SHP77 treated with DMSO at 0.1 percent for 48 hours (cell line): ENCODE measurements at places on chromosomes 5 and 9.

DNA sequence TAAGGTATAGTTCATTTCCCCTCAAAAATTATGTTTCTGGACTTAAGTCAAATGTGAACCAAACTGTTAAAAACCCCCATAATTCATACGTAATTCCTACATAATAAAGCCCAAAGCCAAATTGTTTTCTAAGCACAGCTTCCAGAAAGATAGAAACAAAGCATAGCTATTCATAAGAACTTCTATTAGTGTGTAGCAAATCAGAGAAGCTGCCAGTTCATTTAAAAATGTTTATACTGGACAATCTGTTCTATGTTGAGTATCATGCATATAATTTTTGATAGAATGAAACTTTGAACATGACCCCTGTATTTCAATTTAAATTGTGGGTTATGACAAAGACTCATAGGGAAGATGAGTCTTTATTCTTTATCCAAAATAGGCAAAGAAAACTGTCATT, 119.0 kb upstream of the TXNDC8 start:
- no peak for DNase-seq

- no peak for DNase-seq
These were observed 6.2 kb upstream of the LIFR start for GRCh38 chr5:38562444-38563210.

DNA sequence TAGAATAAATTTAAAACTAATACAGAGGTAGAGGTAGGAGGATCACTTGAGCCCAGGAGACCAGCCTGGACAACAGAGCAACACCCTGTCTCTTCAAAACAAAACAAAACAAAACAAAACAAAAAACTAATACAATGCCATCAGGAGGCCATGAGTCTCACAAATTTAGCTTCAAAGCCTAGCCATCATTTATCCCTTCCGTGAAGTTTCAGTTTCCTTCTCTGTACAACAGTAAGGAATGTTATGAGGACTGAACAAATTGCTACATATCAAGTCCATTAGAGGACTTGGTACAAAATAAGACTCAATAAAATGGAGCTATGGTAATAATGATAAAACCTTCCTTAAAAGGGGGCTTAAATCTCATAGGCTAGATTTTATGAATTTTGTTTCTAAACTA, 60.8 kb downstream of the MAPKAP1 start:
- no peak for DNase-seq

DNA sequence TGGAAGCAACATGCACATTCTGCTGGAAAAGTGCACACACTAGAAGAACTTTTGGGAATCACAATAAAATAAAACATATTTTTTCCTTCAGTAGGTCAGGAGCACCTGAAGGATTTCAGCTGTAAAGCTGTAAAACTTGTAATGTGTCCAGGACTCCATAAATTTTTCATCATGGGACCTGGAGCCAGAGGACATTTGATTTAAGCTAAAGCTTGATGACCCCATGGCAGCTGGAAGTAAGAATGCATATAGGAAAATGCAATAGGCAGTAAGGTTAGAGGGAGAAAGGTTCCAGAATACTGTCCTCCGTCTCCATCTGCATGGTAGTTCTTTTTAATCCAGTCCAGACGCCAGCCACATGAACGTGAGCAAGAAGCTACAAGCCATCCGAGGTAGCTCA, 166.0 kb downstream of the ADAMTSL1 start:
- DNase-seq: no peak

DNA sequence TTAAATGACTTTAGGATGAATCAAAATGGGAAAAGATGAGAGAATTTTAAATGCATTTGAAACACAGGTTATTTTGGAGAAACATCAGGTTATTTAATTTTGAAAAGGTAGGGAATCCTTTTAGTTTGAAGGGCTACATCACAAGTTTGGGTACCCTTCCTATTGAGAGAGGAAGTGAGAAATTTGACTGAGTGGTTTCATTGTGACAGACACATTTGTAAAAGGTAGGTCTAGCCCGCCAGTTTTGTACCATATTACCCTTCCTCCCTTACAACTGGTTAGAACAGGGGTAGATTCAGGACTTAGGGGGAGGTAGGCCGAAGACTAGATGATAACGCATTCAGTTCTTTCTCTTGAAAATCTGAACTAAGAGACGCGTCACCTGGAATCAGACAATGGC, 464.2 kb downstream of the EBF1 start:
- DNase-seq: no peak

- DNase-seq: no peak
These were observed 22.0 kb downstream of the CETN3 start for GRCh38 chr5:90387508-90387907.

GRCh38 chr9:124766815-124767554, 4.1 kb downstream of the NR6A1 start:
- DNase-seq: no peak

GRCh38 chr9:70466976-70467561, 52.6 kb upstream of the KLF9 start:
- DNase-seq: no peak

GRCh38 chr5:137491121-137491520, 8.0 kb downstream of the SPOCK1 start:
- DNase-seq: no peak

DNA sequence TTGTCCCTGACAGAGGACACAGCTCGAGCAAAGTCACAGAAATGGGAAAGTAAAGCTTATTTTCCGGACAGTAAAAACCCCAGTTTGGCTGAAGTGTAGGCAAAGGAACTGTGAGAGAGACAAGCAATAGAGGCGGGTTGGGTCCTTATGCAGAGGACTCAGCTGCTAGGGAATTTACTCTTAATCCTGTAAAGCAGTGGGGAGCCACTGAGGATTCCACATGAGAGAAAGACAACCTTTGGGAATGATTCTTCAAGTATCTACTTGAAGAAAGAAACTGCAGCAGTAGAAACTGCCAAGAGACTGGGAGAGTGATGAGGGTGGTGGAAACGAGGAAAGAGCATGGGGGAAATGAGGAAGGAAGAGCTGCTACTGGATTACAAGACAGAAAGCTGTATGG, 20.2 kb downstream of the ASTN2 start:
- DNase-seq: no peak

- DNase-seq: no peak
These were observed 68.5 kb downstream of the TMC1 start for GRCh38 chr9:72589667-72590521.

GRCh38 chr5:14415024-14415697, 166.4 kb upstream of the OTULINL start:
- DNase-seq: no peak

DNA sequence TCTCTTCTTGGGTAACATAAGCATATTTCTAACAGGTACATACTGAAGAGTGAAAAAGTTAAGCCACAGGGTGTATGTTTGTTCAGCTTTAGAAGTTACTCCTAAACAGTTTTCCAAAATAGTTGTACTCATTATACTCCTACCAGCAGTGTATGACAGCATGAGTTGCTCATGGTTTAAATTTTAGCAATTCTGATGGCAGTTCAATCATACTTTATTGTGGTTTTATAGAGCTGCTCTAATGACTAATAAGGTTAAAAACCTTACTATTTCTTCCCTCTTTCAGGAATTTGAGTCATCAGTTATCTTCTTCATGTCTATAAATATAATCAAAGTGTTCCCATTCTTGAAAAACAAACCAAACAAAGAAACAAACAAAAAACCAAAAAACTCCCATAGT, 81.5 kb downstream of the CAAP1 start:
- DNase-seq: no peak

DNA sequence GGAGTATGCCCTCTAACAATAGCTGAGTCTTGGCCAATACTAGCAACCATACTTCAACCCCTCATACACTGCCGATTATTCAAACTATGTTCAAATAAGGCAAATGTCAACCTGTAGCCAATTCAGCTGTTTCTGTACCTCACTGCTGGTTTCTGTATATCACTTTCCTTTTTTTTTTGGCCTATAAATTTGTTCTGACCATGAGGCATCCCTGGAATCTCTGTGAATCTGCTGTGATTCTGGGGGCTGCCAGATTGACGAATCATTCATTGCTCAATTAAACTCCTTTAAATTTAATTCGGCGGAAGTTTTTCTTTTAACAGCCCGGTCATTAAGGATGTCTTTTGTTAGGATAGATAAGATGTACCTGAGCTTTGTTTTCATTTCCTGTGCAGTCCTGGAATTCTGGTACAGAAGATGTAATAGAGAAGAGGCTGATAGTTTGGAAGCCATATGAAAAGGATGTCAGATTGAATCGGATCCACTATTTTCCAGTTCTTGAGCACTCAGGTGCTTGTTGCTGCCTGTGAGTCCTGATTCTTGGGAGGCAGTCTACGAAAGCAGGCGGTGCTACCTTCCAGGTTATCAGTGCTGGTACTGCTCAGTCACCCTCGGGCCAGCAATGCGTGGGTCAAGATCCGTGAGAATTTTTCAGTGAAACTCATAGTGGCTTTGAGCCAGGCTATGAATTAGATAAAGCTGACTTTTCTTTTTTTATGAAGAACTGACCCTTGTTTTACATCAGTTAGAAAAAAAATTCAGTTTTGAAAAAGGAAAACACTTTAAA, 106.2 kb upstream of the TUT7 start:
- no peak for DNase-seq

DNA sequence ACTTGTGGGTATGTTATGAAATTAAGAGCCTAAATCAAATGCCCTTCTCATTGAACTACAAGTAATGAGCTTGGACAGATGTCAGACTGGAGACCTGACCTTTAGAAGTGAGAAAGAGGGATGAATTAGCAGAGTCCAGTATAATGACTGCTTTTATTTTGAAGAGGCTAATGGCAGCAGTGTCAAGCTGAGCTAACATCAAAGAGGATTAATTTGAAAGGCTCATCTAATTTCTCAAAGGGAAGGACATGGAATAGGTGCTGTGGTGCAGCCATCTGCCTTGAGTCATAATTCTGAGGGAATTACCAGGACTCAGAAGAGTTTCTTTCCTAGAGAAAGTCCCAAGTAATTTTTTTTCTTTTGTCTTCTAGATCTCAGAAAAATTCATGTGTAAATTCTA, 57.6 kb downstream of the FAM81B start:
- DNase-seq: no peak

- no peak for DNase-seq
These were observed 2.3 kb downstream of the TPRN start for GRCh38 chr9:137198051-137198901.

DNA sequence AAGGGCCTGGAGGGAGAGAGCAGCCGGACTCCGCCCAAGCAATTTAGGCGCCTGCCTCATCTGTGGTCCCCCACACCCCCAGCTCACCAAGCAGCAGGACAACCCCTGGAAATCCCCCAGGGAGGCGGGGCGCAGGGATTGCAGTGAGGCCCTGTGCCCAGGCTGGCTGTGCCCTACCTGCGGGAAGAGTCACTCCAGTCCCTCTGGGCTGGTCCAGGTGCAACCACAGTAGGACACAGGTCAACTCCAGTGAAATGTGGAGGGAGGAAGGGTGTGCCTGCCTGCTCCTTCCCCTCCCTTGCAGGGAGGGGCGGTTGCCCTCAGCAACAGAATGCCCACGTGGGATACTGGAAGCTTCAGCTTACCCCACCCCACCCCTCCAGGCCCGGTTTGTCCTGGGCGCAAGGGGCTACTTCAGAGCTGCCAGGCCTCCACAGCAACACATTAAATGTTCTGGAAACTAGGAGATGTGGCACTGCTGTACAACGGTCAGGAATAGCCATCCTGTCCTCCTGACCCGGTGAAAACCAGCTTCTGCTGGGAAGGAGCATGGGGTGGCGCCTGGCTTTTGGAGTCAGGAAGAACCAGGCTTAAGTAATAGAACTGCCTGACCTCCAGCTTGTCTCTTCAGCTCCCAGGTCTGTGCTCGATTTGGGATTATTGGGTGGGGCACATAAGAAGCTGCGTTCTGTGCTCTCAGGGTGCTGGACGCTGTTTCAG, 22.5 kb downstream of the ABO start:
- DNase-seq: no peak

- no peak for DNase-seq
These were observed 93.6 kb downstream of the ROR2 start for GRCh38 chr9:91856419-91856818.

GRCh38 chr9:77946969-77947620, 84.5 kb downstream of the GNAQ start:
- DNase-seq: no peak

GRCh38 chr5:75441560-75441959, 69.9 kb downstream of the CERT1 start:
- no peak for DNase-seq

DNA sequence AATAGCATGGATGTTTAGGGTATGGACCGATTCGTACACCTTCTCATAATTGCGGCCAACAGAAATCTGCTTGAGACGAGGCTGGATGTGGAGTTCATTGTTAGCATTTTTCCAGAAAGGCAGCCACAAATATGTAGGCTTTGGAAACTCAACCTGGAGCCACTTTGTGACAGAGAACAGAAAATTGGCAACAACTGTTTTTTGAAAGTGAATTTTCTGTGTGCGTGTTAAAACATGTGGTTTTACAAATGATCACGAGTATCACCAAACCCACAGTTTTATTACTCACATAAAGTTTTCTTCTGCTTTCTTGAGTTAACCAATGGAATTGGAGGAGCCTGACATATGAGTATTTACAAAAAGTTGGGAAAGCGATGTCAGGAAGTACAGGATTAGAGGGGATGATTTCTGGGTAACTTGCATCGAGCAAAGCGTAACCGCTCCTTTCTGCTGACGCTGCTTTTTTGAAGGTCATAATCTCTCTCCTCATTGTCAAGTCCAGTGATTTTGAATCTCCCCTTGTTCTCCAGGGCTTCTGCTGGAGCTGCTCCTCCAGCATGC, 138.5 kb upstream of the TAF11L2 start:
- no peak for DNase-seq

DNA sequence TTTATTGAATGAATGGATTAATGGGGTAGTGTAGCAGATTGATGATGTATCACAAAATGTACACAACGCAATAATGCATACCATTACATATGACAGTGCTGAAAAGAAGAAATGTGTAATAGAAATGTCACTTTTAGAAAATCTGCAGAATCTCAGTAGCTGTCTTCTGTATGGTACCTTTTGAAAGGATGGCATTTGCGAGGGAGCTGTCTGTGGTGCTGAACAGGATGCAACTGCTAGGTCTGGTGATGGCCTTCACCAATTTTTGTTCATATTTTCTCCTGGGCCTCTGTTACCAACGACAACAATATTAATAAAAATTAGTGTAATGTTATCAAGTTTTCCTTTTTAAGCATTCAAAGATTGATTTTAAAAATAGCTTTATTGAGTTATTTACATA, 36.2 kb upstream of the OTULIN start:
- no peak for DNase-seq

DNA sequence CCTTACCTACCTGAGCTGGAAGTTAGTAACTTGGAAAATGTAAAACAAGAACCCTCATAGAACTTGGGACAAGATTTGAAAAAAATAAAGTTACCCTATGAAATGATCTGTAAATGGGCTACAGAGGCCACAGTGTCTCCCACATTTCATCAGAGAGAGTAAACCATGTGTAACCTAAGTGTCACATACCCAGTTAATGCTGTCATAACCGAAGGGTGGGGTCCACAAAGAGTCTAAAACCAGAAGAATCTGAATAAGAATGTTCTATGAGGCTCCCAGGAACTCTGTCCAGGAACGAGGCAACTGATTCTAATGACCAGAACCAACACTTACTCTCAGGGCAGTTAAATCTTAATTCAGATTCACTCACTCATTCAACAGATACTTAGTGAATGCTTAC, 1.0 kb upstream of the FAM13B start:
- DNase-seq: no peak

- DNase-seq: no peak
These were observed 377.0 kb upstream of the ACTBL2 start for GRCh38 chr5:57859626-57860025.
